ENCODE measurements at places on chromosomes 13 and 19.

DNA sequence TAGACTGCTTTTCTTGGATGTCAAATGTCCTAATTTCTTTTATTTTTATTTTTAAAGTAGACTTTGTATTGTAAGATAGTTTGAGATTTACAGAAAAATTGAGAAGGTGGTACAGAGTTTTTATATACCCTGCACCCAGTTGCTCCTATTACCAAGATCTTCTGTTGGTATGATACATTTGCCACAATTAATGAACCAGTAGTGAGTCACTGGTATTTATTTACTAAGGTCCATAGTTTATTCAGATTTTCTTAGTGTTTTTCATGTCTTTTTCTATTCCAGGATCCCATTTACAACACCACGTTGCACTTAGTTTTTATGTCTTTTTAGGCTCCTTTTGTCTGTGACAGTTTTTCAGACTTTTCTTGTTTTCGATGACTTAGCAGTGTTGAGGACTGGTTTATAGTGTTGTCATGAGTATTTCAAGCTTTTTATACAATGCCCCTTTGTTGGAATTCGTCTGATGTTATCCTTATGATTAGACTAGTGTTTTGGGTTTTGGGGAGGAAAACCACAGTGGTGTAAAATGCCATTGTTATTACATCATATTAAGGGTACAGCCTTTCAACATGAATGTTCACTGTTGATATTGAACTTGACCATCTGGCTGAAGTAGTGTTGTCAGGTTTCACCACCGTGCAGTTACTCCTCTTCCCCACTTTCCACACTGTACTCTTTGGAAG, 35.9 kb downstream of the COG3 start:
- no peak for DNase-seq

DNA sequence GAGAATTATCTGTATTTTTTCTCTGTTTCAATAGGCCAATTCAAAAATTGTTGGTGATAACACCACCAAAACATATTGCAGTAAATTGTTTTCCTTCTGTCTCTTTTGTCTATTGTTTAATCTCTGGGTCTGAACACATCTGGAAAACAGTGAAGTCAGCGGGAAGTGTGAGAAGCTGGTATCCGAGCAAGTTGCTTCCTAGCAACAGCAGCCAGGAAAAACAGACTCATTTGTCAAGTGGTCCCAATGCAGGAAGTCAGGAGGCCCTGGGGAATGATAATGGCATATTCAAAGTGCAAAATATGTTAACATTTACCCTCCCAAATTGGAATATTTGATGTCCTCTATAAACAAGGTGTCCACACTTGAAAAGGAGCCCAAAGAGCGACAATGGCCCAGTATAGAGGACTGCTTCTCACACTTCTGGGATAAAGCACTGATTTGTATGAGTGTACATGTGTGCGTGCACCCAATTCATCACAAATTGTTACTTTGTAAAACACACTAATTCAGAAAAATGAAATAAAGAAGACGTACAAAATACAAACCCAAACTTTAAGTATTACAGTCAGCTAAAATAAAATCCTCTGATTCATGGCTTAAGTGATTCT, 515.0 kb downstream of the TBC1D4 start:
- no peak for DNase-seq

GRCh38 chr13:97328222-97328790, 105.7 kb upstream of the RAP2A start:
- DNase-seq: no peak

GRCh38 chr19:38003438-38004185, 96.6 kb downstream of the SIPA1L3 start:
- no peak for DNase-seq

Data from RKO (cell line).